ENCODE measurements at places on chromosomes 7 and 10. TPM values are rescaled to one million over a fixed set of nuclear protein-coding genes. Genes with fewer than 3 reads are reported as not detected.

Gene IFIT3
- total RNA-seq, result 5.4 TPM

Gene ADCY1
- 0.08 TPM for total RNA-seq

Gene PRSS37
- not detected for total RNA-seq

Gene FKBP6
- not detected for total RNA-seq

- DNase-seq, result no peak
These were observed 124.7 kb downstream of the CNOT4 start for GRCh38 chr7:135385209-135385608.

DNA sequence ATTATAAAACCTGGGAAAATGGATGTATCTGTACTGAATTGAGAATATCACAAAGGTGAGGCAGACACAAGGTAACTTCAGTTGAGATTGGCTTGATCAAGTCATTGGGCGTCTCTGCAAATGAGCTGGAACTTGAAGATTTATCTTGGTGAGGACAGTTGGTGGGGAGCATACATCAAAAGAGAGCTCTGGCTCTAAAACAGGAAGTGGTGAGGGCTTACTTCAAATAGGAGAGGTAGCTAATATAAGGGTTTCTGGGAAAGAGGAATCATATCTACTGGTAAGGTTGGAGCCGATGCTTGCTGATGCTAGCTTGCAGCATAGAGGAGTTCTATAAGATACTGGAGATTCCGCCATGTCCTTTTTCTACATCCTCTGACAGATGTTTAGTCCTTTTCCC lies 39.9 kb upstream of the FGL2 start:
- no peak for DNase-seq

DNA sequence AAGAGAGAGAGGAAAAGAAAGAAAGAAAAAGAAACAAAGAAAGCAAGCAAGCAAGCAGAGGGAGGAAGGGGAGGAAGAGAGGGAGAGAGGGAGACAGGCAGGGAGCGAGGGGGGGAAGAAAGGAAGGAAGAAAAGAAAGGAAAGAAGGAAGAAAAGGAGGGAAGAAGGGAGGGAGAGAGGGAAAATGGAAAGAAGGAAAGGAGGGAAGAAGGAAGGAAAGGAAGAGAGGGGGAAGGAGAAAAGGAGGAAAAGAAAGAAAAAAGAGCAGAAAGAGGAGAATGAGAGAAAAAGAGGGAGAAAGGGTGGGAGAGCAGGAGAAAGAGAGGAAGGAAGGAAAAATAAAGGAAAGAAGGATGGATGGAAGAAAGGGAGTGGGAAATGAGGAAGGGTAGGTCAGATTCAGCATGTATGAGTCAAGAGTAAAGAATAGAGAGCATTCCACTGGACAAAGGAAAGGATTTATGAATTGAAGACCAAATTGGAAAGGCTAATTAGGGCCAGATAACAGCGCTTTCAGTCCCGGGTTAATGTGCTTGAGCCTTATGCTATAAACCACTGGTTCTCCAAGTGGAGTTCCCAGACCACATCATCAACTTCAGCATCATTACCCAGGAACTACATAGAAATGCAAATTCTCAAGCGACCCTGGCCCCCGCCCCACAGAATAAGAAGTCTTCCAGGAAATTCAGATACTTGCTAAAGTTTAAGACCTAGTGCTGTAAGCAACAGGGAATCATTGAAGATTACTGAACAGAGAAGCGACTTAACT lies 85.1 kb downstream of the C10orf90 start:
- DNase-seq, result no peak

Gene ADRB1
- total RNA-seq, result 0.06 TPM

Gene NEURL1
- total RNA-seq, result not detected

GRCh38 chr10:88545359-88545758 lies 37.8 kb downstream of the RNLS start:
- DNase-seq, result no peak

DNA sequence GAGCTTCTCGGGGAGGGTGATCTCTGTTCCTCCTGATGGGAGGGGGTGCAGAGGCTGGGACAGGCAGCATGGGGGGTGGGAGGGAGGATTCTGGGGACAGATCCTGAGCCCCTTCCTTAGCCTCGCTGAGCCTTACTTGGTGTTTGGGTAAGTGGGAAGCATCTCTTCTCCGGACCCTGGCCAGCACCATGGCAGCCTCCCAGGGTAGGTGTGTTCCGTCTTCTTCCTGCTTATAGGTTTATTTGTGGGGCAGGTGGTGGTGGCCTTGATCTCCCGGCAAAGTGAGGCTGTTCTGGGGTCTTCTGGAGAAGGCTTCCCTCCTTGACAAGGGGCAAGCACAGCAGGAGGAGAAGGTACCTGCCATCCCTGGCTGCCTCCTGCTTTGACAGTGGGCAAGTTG lies 226.9 kb downstream of the GLRX3 start:
- DNase-seq, result no peak

- DNase-seq, result no peak
These were observed 193.8 kb upstream of the PHYHIPL start for GRCh38 chr10:58982470-58983239.

Gene ITGB8
- 1.2 TPM for total RNA-seq

GRCh38 chr10:124347956-124348355 lies 70.8 kb downstream of the OAT start:
- DNase-seq, result no peak

Gene SERPINE1
- 187 TPM for total RNA-seq

DNA sequence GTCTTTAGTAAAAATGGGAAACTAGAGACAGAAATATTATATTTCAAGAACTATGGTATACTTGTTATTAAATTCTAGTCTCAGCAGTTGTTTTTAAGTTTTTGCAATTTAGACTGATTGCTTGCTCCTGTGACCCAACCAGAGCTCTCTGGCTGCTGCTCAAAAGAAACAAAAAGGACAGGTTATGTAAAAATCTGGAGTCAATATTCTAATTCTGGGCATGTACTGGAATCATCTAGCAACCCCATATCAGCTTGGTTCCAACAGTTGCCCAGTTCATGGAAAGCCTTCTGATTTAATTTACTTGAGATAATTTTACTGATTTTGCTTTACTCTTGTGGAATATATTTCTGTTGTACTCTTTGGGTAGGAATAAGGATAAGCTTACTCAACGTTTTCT lies 10.3 kb downstream of the KCP start:
- no peak for DNase-seq

DNA sequence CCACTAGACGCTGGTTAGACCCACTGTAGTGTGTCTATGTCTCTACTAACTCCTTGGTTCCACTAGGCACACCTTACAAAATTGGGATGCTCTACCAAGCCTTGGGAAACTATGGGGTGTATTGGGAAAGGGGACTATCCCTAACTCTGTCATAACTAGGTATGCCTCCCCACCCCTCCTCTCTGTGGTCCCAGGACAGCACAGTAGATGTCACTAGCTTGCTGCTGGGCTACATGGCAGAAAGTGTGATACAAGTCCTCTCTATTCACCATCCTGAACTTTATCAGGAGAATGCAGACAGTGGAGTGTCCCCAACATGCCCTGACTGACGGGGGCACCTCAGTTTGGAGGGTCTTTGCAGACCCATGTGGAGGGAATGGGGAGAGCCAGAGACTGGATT lies 30.3 kb upstream of the TMEM273 start:
- DNase-seq, result no peak
